ENCODE measurements at places on chromosomes 7 and 10.

- no peak for DNase-seq
These were observed 44.6 kb downstream of the GTF2IRD1 start for GRCh38 chr7:74498354-74498753.

- no peak for DNase-seq
These were observed 12.1 kb downstream of the VIM start for GRCh38 chr10:17240096-17240495.

DNA sequence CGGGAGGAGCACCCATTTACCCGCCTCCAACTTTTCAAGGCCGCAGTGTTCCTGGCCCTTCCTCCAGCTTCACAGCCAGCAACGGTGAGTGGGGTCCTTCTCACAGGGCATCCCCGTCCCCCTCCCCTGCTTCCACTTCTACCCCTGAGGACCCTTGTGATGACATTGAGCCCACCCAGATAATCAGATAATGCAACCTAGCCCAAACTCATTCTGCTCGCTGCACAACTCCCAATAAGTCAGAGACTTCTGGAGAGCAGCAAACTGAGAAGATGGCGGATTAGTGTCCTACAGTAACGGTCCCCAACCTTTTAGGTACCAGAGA is 74.5 kb downstream of the OAT start:
- DNase-seq = no peak

- DNase-seq = no peak
These were observed 17.6 kb upstream of the GDI2 start for GRCh38 chr10:5830629-5831445.

DNA sequence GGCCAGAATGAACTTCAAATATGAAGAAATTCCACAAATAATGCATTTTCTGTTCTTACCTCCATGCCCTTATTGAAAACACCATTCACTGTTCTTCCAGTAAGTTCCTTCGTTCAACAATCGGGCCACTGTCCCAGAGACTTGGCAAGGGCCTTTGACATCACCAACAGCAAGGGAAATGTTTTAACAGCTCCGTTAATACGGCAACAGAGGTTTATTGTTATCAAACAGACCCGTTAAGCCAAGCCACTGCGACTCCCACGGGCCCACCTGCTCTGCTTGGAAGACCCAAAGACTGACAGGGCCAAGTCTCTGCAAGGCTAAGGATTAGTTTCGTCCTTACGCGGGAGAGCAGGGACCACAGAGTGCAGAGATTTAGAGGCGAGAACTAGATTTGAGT is 43.4 kb upstream of the LYZL1 start:
- DNase-seq = no peak

DNA sequence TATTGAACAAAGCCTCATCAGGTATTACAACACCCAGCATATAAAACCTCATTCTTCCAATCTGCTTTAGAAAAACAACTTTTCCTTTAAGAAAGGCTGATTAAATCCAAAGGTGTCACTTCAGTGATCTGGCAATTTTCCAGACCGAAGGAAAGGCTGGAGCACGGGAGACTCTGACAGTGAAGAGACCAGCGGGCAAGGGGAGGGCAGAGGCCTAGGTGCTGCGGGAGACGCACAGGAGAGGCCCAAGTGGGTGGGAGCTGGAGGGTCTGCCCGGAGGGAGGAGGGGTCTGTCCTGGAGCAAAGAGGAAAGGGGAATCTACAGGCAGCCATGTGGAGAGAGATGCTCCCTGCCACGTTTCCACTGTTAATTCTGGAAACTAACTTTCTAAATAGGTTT is 24.3 kb upstream of the PPP2R2D start:
- no peak for DNase-seq

GRCh38 chr7:39951226-39952194 is 1.5 kb downstream of the CDK13 start:
- peak; percentile 60 for DNase-seq

DNA sequence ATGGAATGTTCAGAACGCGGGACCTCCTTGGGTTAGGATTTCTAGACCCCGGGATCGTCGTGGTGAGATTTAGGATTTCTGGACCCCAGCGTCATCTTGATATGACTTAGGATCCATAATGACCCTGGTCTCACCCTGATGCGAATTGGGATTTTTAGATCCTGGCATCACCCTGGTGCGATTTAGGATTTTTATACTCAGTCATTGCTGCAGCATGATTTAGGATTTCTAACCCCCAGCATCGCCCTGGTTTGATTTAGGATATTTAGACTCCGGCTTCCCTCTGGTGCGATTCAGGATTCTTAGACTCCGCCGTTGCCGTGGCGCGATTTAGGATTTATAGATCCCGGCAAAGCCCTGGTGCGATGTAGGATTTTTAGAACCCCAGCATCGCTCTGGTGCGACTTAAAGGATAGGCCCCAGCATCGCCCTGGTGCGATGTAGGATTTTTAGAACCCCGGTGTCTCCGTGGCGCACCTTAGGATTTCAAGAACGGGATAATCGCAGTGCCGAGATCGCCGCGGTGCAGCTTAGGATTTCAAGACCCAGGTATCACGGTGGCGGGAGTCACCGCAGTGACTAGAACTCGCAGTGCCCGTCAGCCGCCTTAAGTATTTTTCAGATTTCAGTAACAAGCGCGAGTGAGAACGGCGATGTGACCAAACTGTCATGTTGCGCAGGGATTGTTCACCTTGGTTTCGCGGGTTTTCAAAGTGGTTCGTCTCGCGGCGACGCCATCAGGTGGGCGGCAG is 814 bp downstream of the MEST start:
- no peak for DNase-seq

DNA sequence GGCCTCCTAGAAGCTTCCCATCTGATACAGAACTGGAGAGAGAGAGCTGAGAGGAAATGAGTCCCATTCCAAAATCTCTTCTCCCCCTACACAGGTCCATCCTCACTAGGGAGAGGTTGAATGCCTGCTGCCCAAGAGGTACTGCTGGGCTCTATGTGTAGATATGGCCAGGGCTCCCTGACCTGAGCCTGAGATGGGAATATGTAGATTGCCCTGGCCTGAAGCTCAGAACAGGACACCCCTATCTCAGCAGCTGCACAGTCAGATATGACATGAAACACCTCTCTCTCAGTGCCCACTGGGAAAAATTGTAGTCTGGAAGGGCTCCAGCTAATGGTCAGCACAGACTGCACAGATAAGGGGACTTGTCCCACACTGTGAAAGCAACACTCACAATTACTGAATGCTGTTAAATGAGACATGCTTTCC is 3.1 kb upstream of the IFIT1B start:
- DNase-seq = no peak

Measured in activated T-helper 2 cell treated with anti-CD3 and anti-CD28 coated beads, Interferon-gamma antibody, Interleukin-2, Interleukin-4, amounts not matched to agents 10 μg/mL and 5 μg/mL and 100 μg/mL, durations not matched to agents 14 hours and 24 hours and 36 hours (primary cell).